ENCODE measurements at places on chromosomes 4 and X.

DNA sequence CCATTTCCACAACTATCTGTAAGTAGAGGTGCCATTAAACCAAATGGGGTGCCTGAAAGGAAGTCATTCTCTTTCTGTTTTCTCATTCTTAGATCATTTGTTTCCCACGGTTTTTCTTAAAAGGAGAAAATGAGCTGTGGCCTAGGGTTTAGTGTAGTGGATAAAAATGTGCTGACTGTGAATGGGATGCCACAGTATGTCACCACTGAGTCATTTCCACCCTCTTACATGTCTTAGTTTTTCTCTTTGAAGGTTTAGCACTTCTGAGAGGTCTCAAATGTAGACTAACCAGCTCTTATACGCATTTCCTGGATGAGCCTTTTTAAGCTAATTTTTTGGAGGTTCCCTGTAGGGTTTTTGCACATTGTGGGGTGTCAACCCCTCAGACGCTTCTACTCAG, 244.5 kb upstream of the SPANXN1 start:
- no peak for DNase-seq

DNA sequence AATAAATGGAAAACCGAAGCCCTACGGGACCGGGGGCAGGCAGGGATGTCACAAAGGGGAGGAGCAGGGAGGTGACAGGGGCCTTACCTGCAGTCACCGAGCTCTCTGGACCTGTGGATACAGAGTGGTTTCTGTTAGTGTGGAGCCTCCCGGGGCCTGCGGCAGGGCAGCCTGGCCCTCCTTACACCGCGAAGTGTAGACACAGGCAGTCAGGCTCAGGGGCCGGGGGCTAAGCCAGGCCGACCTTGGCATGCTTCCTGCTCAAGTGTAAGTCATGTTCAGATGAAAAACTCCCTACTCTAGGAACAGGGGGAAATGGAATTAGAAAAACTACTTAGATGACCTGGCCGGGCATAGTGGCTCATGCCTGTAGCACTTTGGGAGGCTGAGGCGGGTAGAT, 4.3 kb downstream of the FAM3A start:
- no peak for DNase-seq

- DNase-seq: no peak
Observed at GRCh38 chr4:27018076-27018475, 157.4 kb downstream of the STIM2 start.

DNA sequence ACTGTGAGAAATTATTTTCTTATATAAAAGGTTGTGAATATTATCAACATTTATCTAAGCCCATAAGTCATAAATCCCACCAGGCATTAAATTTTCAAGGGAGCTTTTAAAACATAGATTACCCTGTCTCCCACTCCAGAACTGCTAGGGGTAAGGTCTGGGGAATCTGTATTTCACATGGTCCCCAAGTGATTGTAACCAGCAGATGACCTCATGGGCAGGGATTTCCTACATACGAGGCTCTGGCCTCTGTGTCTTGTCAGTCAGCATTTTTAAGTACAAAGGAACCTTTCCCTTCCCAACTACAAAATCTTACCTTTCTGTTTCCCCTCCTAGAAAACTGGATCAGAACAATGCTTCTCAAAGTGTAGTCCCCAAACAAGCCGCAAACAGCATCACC, 188.6 kb downstream of the TSPAN5 start:
- DNase-seq: no peak

DNA sequence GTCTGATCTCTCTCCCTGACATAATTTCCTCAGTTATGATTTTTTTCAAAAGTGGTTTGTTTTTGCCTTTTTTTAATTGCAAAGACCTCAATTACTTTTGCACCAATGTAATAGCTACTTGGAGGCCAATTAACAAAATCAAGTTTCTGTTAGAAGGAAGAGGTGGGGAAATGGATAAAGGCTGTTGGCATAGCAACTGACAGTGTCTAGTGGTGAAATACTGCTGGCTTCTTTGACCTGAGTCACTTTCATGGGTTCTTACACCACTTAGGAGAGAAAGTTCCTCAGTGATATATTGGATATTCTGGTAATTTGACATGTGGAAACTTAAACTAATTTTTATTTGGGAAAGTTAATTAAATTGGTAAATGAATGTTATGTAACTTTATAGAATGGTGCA, 26.5 kb upstream of the ATP8A1 start:
- no peak for DNase-seq

Data from GM06990 (cell line).